ENCODE measurements at places on chromosomes 2 and 18. TPM values are rescaled to one million over a fixed set of nuclear protein-coding genes. Genes with fewer than 3 reads are reported as not detected.

The CYP27C1 gene
- 0.36 TPM for total RNA-seq

The GAD1 gene
- total RNA-seq = 10.6 TPM

The DAPL1 gene
- not detected for total RNA-seq

The G6PC2 gene
- not detected for total RNA-seq

The YES1 gene
- total RNA-seq = 73.5 TPM

The MAL gene
- 1.6 TPM for total RNA-seq

The CSRNP3 gene
- total RNA-seq = 8.3 TPM

The SP140L gene
- 2.8 TPM for total RNA-seq

DNA sequence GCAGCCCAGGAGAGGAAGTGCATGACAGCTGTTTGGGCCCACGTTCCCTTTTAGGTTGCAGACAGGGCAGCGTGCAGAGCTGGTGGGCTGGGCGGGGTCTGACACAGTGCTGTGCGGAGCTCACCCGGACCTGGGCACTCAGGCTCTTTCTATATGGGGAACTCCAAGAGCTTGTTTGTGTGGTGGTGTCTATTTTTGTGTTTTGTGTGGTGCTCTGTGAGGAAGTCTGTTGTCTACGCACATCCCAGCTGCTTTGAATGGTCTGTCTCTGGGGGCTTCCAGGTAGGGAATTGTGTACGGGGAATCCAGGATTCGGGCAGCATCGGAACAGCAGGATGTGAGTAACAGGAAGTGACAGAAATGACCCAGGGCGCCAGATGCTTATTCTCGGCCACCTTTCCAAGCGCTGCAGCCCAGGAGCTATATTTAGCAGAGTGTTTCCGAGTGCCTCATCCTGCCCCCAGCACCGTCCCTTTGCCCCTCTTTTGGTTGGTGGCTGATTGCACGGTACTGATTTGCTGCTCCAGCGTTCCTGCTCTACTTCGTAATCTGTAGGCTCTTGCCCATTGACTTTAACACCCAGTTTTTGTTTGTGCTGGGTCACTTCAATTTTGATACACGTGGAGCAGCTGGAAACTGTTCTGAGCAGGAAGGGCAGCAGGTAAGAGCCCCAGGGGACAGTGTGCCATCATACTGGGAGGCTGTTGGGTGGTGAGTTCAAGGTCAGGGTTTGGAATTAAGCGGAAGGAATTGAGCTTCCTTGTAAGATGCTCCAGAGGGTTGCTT is 64.7 kb downstream of the DGKD start:
- H3K27me3 ChIP-seq = no peaks in the 10 kb centered on the region
- peaks cover 94% of the 10 kb centered on the region for H3K4me1 ChIP-seq
- DNase-seq = peak; percentile 81
- H3K27ac ChIP-seq = peak overlapping the region; percentile 96

DNA sequence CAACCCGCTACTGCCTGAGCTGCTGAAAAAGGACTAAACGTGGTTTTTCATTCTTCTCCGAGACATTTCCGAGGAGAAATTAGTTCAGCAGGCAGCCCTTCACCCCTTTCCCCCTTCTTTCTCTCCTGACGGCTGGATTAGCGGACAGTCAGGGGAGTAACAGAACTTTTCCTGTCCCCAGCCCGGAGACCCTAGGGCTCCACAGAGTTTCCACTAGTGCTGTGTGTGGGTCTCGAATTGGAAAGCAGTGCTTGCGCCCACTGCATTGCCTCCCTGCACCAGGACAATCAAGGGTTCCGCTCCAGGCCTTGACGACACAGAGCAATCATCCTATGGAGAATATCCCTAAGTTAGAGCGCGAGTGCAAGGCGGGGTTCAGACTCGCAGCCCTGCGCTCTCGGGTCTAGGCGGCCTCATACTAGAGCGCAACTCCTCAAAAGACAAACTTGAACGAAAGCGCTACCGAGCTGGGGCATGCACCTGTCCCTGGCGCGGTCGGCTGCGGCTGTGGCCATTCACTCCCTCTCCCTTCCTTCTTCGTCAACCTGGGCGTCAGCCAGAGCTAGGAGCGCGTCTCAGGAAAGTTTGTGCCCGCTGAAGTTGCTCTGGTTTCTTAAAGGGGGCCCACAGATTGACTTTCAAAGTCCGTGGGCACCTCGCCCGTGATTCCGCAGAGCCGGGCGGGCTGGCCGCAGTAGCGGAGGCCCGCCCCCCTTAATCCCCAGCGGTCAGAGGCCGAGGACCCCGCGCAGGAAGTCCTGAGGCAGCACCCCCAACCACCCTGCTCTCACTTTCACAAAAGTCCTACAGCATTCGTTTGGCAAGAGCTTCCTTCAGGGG is 801 bp downstream of the OSR1 start:
- H3K27ac ChIP-seq = peak overlapping the region; percentile 38
- peak overlapping the region; percentile 95 for H3K4me3 ChIP-seq
- no peaks in the 10 kb centered on the region for H3K27me3 ChIP-seq
- peaks cover 25% of the 10 kb centered on the region for H3K4me1 ChIP-seq
- DNase-seq = peak; percentile 38

- no peaks in the 10 kb centered on the region for H3K27me3 ChIP-seq
- no peaks in the 10 kb centered on the region for H3K36me3 ChIP-seq
- peak overlapping the region; percentile 72 for H3K4me3 ChIP-seq
- DNase-seq = peak; percentile 48
- H3K27ac ChIP-seq = no peak overlapping the region
- H3K4me1 ChIP-seq = peaks cover 12% of the 10 kb centered on the region
Observed at GRCh38 chr2:144389151-144389929, 130.6 kb downstream of the ZEB2 start.

- H3K4me1 ChIP-seq = no peaks in the 10 kb centered on the region
- no peak for DNase-seq
- no peaks in the 10 kb centered on the region for H3K36me3 ChIP-seq
- H3K4me3 ChIP-seq = no peak overlapping the region
- no peaks in the 10 kb centered on the region for H3K27me3 ChIP-seq
- no peak overlapping the region for H3K27ac ChIP-seq
Observed at GRCh38 chr2:127901339-127902056, 15.7 kb upstream of the AMMECR1L start.

GRCh38 chr18:51562866-51563265 is 365.4 kb upstream of the MEX3C start:
- no peaks in the 10 kb centered on the region for H3K4me1 ChIP-seq
- no peak overlapping the region for H3K27ac ChIP-seq
- H3K4me3 ChIP-seq = no peak overlapping the region
- H3K27me3 ChIP-seq = no peaks in the 10 kb centered on the region
- DNase-seq = no peak

GRCh38 chr2:96431319-96431718 is 73.8 kb downstream of the NEURL3 start:
- peaks cover 19% of the 10 kb centered on the region for H3K4me1 ChIP-seq
- DNase-seq = no peak
- no peaks in the 10 kb centered on the region for H3K36me3 ChIP-seq
- H3K4me3 ChIP-seq = no peak overlapping the region

DNA sequence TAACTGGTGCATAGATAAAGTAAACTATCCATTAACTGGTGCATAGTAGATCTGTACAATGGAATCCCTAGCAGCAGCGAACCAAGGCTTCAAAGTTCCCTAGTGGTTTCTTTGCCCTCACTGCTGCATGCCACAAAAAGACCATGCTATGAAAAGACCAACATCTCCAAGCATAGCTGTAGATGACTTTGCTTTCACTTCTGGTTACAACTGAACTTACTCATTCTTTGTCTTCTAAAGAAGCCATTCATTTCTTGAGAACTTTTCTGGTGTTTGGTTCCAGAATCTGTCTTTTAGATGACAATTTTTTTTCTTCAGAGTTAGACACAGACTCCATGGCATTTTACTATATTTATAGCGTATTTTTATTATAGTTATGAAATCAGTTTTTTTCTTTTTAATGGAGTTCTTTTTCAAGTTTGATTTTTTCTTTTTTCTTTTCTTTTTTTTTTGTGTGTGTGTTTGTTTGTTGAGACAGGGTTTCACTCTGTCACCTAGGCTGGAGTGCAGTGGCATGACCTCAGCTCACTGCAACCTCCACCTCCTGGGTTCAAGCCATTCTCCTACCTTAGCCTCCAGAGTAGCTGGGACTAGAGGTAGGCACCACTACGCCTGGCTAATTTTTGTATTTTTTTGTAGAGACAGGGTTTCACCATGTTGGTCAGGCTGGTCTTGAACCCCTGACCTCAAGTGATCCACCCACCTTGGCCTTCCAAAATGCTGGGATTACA is 63.6 kb downstream of the SLC35F5 start:
- no peak overlapping the region for H3K27ac ChIP-seq
- H3K36me3 ChIP-seq = no peaks in the 10 kb centered on the region
- no peaks in the 10 kb centered on the region for H3K27me3 ChIP-seq
- DNase-seq = no peak
- H3K4me1 ChIP-seq = no peaks in the 10 kb centered on the region

- no peak overlapping the region for H3K4me3 ChIP-seq
- no peaks in the 10 kb centered on the region for H3K27me3 ChIP-seq
- no peak for DNase-seq
- H3K27ac ChIP-seq = no peak overlapping the region
Observed at GRCh38 chr18:68543344-68543743, 171.6 kb downstream of the TMX3 start.

DNA sequence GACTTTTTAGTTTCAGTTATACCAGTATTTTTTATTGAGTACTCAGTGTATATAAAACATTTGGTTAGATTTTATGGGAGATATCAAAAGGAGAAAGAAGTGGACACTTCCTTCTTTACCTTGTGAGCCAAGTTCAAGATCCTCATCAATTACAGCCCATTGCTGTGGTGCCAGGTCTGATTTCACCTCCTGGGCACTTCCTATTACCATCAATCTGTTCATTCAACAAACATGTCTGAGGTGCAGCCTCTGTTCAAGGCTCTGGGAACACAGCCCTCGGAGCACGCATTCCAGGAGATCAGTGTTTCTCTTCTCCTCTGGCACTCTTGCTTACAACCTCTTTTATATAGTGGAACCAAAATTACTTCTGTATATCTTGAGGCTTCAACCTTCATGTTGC is 171.4 kb upstream of the ALPP start:
- H3K27me3 ChIP-seq = no peaks in the 10 kb centered on the region
- no peaks in the 10 kb centered on the region for H3K4me1 ChIP-seq
- H3K4me3 ChIP-seq = no peak overlapping the region
- H3K27ac ChIP-seq = no peak overlapping the region
- no peak for DNase-seq
- H3K36me3 ChIP-seq = 0 out of 2 replicates have a peak, but pooled peaks cover 2% of the 10 kb centered on the region

DNA sequence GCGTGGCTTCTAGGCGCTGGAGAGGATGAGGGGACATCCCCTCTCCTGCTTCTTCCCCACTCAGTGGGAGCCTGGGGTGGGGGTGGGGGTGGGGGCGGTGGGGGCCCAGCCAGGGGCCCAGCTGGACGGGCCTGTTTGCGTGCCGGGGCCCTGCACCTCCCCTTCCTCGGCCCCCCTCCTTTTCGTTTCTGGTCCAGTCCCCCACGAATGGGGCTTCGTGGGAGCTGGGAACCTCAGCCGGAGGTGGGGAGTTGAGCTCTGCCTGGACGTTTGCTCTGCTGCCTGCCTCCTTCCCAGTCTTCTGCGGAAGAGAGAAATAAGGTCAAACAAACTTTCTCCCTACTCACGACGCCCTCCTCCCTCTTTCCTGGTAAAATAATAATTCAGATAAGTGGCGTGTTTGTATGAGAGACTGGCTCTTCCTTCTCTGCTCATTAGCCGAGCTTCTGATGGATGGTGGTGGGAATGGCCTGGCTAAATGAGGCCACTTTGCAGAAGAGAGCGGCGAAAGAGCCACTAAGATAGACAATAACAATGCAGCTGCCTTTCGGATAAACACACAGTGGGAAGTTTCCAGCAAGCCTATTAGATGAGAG is 782 bp downstream of the MTA3 start:
- peaks cover 28% of the 10 kb centered on the region for H3K4me1 ChIP-seq
- no peaks in the 10 kb centered on the region for H3K27me3 ChIP-seq
- peak; percentile 22 for DNase-seq
- no peak overlapping the region for H3K27ac ChIP-seq

DNA sequence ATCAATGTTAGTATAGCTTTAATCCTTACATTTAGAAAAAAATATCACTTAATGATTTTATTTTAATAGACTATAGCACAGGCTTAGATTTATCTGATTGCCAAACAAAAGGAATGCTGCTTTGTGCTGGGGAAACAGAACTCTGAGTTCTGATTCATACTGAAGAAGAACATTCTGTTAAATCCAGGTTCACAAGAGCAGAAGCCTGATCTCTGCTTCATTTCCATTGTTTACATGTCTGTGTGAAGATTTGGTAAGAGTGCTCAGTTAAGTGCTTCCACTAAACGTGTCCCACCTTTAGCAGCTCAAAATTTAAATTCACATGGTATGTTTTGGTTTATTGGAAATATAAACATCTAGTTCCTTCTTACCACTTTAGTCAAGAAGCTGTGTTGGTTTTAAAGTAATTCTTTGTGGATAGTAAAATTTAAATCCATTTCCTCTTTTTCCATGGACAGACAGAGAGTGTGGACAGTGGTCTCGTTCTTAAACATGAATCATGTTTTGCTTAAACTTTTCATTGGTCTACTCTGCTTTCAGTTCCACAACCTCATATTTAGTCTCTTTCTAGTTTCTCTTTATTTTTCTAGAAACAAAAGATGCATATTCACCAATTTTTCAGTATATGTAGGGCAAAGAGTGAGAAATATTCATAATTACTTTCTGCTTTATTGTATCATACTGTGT is 59.1 kb downstream of the NYAP2 start:
- no peak overlapping the region for H3K4me3 ChIP-seq
- H3K27ac ChIP-seq = no peak overlapping the region
- no peaks in the 10 kb centered on the region for H3K4me1 ChIP-seq
- H3K36me3 ChIP-seq = no peaks in the 10 kb centered on the region

DNA sequence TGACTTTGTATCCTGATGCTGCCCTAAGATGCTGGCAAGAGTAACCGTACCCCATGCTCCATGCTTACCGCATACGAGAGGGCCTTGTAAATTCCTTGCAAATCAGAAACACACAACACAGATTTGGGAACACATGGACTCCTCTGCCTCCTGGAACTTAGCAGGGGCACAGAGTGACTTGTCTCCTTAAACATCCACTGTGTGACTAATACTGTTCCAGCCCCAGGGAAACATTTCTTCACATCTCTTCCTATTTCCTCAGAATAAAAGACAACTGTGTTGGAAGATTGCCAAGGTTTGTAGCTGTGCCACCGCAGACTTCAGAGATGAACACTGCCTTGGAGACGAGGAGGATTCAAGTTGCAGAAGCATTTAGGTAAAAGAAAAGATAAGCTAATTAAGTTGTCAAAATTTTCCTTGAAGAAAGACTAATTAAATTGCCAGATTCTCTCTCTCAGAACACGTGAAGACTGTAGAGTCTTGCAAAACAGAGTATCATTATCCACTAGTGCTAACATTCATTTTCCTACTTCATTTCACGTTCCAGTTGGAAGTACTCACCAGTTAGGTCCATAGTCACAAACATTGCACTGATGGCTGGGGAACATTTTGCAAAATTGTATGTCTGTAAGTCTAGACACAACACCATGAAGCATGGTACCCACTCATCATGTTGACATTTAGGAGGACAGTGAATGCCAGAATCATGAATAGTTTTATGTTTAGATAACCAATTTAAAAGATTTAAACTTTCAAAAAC is 188.8 kb downstream of the TSN start:
- H3K36me3 ChIP-seq = no peaks in the 10 kb centered on the region
- H3K4me1 ChIP-seq = peaks cover 11% of the 10 kb centered on the region
- H3K27me3 ChIP-seq = peaks cover 8% of the 10 kb centered on the region
- H3K27ac ChIP-seq = no peak overlapping the region
- no peak overlapping the region for H3K4me3 ChIP-seq
- DNase-seq = peak; percentile 85

Data from PC-3 (cell line).